ENCODE measurements at places on chromosomes 12 and 14.

DNA sequence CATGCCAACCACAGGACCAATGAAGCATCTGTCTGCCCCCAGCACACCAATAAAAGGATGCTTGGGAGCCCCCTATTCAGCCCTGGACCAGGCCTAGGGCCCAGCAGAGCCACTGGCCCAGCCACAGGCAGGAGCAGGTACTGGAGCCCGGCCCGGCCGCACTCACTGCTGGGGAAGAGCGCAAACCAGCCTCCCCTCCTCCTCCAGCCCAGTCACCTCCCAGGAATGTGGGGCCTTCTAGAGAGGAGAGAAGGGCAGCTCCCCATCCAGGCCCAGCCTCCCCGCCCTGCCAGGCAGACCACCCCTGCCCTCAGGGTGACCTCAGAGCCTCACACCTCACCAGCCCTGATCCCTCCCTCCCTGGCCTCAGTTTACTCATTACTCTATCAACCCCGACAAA, 56.2 kb downstream of the CCNK start:
- DNase-seq = peak; percentile 78

DNA sequence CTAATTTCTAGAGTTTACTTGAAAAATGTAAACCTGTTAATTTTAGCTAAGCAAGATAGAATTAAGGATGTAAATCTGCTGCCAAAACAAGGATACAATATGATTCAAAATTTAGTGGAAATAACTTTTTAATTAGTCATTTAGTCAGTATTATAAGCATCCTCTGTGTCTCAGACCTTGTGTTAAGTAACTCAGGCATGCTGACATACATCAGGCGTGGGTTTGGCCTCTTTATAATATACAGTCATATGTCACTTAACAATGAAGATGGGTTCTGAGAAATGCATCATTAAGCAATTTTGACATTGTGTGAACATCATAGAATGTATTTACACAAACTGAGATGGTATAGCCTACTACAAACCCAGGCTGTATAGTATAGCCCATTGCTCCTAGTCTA, 386.9 kb downstream of the ZFP36L1 start:
- peak; percentile 48 for DNase-seq

DNA sequence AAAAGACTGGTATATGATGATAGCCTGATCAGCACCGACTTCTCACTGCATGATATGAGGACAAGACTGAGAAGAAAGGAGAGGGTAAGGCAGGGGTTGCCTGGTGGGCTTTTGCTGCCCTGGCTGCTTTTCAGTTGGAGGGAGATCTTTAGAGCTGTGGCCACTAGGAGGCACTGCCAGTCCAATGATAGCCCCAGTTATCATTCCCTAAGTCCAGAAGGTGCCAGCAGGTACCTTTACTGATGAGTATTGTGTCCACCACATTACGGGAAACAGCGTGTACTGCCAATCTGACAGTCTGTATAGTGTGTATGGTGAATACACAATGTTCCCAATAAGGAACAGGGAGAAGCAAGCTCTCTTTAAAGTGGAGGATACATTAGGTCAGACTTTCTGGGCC, 55.8 kb upstream of the CCDC175 start:
- no peak for DNase-seq

DNA sequence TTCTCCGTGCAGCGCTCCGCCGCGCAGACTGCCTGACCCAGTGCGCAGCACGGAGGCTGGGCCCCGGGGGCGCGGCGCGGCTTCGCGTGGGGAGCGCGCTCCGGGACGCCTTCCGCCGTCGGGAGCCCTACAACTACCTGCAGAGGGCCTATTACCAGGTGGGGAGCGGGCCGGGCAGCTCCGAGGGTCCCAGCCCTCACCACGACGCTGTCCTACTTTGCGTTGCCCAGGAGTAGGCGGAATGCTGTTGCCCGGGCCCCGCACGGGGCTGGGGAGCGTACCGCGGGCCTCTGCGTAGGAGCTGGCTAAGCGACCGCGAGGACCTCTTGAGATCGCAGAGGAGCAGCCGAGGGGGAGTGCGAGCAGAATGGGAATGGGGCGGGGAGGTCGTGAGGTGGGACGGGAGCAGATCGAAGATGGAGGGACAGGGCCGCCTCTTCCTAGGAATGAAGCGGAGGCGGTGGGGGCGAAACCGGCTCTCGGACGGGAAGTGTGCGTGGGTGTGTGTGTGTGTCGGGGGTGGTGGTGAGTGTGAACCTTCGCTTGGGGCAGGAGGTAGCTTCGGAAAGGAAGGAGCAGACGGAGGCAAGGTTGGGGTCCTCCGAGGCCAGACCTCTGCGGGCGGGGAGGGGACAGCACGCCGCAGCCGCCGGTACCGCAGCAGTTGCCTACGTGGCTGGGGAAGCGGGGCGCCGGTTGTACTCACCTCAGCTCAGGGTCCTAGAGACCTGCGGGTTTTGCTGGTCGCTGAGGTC, 751 bp downstream of the P3H3 start:
- DNase-seq = peak; percentile 60

DNA sequence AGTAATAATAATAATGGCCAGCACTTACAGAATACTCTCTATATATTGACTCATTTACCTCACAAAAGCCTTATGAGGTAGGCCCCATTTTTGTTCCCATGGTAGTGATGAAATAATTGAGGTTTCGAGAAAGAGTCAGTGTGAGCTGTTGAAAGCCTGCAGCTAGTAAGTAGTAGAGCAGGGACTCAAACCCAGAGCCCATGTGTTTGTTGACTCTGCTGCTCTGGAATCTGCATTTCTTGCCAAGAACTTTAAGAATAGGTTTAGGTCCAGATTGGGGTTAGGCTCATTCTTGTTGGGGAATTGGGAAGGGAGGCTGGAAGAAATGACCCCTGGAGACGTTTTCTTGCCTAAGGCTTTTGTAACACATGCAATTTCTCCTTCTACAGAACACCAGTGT, 27.9 kb downstream of the DYRK4 start:
- DNase-seq = no peak

GRCh38 chr12:113932381-113933196, 33.5 kb downstream of the RBM19 start:
- DNase-seq = peak; percentile 22

- peak; percentile 35 for DNase-seq
These were observed 43.5 kb downstream of the BCAT1 start for GRCh38 chr12:24905431-24905830.

GRCh38 chr14:22982477-22983245, at the start of gene AJUBA:
Gene AJUBA (minus strand): TSS chr14:22982551. CDS start chr14:22982266, 285 bp downstream.
- DNase-seq = peak; percentile 93

- DNase-seq = no peak
These were observed 392.0 kb downstream of the FUT8 start for GRCh38 chr14:65804439-65805112.

GRCh38 chr14:40371011-40371410, 938.8 kb upstream of the FBXO33 start:
- DNase-seq = no peak

GRCh38 chr12:56086096-56086495, 6.1 kb downstream of the ERBB3 start:
- no peak for DNase-seq

- DNase-seq = no peak
These were observed 86.8 kb upstream of the EIF5 start for GRCh38 chr14:103247169-103247606.

- no peak for DNase-seq
These were observed 48.0 kb upstream of the ARID2 start for GRCh38 chr12:45681465-45681864.

GRCh38 chr12:12796928-12797793, 11.7 kb downstream of the APOLD1 start:
- no peak for DNase-seq

DNA sequence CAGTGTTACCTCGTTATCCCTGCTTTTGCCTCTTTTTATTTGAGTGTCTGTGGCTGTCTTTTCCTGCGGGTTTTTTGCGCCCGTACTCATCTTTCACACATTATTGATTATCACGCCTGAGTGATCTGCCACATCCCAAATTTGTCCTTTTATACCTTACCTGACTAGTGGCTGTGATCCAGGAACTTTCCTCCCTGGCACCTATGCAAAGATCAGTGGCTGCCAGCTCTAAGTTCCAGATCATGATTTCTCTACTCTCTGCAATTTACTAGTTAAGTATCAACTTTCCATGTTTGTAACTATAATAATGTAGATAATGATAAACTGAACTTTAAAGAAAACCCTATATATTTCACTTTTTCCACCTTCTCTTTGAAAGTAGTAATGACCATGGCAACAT, 36.9 kb downstream of the PLEKHA5 start:
- no peak for DNase-seq

GRCh38 chr14:71475916-71476315, 456.3 kb upstream of the RGS6 start:
- no peak for DNase-seq

- DNase-seq = no peak
These were observed 9.8 kb upstream of the KRT8 start for GRCh38 chr12:52914576-52915121.

DNA sequence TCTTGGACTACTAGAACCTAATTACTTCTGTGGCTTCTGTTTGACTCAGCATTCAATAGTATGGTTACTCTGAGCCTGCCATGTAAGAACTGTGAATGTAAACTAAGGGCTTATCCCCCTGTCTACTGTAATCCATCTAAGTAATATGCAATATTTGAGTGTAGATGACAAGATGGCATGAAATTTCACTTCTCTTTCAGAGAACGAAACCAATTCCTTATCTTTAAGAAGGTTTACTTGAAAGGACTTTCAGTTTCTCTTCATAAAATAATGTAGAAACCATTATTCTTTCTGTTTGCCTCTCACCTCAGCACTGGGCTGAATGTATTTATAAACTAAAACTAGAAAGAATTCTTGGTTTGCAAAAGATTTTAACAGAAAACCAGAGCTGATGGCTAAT, 60.4 kb upstream of the ARID2 start:
- no peak for DNase-seq

DNA sequence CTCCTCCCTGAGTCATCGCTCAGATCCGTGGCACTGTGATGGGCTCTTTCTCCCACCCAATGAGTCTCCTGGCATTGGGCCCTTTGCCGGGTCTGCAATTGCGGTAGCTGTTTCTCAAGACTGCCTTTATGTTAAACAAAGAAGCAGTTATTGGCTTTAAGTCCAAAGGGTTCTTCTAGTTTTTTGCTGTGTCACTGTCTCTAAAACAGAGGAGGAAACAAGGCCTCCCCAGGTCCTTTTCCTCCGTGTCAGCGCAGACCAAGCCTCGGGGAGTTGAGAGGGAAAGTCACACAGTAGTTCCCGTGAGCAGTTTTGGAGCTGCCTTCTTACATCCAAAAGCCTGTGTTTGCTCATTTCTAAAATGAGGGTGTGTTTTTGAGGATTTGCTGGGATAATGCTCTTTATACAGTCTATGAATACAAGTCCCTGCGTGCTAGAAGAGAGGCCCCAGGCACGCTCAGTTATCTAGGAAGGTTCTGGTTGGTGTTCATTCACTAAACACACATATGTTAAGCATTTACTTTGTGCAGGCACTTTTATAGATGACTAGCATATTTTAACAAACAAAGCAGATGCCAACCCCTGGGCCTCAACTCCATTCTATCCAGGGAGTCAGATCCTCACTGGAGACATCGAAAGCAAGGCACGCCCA, 126.0 kb upstream of the PZP start:
- DNase-seq = peak; percentile 51

GRCh38 chr12:49121047-49121696, 10.0 kb downstream of the TUBA1B start:
- DNase-seq = peak; percentile 62

- DNase-seq = no peak
These were observed 18.0 kb downstream of the NIN start for GRCh38 chr14:50812856-50813543.

GRCh38 chr14:69662636-69663299, 51.4 kb downstream of the SUSD6 start:
- no peak for DNase-seq

DNA sequence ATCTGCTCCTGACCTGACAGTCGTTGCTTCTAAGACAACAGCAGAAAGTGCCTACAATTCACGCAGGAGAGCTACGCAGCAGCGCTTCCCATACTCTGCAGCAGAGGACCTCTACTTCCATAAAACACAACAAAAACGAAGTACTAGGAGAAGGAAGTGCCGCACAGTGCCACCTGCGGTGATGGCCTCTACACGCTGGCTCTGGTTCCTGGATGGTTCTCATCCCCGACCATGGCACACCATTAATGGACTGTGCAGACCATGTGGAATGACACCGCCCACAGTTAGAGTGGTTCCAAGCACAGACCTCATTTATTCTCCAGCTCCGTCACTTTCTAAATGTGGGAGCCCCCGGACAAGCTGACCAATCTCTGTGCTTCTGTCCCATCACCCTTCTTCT, 28.3 kb downstream of the TPCN1 start:
- DNase-seq = no peak

DNA sequence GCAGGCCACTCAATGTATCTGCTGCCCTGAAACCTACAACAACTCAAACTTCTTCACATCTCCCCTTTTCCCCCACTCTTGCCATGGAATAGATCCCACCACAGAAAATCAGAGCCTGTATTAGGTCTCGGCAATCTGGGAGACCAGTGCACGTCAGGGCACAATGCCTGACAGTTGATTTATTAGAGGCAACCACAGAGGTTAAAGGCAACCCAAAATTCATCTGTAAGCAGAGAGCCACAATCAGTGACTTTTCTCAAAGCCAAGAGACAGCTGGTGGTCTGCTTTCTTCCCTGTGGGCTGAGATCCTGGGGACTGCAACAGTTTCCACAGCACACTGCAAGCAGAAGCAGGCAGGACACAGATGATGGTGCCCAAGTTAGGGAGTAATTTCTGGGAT, 169.0 kb upstream of the NTF3 start:
- no peak for DNase-seq

GRCh38 chr12:6548556-6548955, 7.3 kb downstream of the IFFO1 start:
- no peak for DNase-seq

DNA sequence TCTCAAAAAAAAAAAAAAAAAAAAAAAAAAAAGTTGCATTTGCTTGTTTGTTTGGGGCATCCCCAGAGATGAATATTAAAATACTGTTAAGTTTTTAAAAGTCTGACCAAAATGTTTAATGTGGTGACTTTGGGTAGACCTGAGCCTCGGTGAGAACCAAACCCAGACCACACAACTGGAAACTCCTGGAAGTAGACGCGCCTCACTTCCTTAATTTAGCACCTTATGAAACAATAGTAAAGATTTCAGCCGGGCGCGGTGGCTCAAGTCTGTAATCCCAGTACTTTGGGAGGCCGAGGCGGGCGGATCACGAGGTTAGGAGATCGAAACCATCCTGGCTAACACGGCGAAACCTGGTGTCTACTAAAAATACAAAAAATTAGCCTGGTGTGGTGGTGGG, 9.3 kb downstream of the NFKBIA start:
- no peak for DNase-seq

- no peak for DNase-seq
These were observed 375.3 kb downstream of the BCAT1 start for GRCh38 chr12:24573621-24574020.

- DNase-seq = no peak
These were observed 1.6 kb downstream of the TMEM179 start for GRCh38 chr14:104602933-104603325.

- DNase-seq = no peak
These were observed 1.1 kb upstream of the HOMEZ start for GRCh38 chr14:23286902-23287479.

All from foreskin fibroblast (primary cell).